ENCODE measurements at places on chromosomes 11 and 22.
A peak's percentile ranks its signal among the peaks of the same experiment; 100 is the strongest.

DNA sequence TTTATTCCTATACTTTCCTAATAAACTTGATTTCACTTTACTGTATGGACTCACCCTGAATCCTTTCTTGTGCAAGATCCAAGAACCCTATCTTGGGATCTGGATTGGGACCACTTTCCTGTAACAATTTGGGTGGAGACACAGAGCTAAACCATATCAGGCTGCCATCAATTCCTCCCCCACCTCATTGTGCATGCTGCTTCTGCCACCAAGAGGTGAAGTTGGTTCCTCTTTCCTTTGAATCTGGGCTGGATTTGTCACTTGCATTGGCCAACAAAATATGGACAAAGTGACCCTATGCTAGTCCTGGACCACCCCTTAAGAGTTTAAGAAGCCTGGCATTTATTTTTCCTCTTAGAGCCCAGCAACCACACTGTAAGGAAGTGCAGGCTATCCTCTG, 39.4 kb upstream of the CEP295 start:
- DNase-seq = no peak

DNA sequence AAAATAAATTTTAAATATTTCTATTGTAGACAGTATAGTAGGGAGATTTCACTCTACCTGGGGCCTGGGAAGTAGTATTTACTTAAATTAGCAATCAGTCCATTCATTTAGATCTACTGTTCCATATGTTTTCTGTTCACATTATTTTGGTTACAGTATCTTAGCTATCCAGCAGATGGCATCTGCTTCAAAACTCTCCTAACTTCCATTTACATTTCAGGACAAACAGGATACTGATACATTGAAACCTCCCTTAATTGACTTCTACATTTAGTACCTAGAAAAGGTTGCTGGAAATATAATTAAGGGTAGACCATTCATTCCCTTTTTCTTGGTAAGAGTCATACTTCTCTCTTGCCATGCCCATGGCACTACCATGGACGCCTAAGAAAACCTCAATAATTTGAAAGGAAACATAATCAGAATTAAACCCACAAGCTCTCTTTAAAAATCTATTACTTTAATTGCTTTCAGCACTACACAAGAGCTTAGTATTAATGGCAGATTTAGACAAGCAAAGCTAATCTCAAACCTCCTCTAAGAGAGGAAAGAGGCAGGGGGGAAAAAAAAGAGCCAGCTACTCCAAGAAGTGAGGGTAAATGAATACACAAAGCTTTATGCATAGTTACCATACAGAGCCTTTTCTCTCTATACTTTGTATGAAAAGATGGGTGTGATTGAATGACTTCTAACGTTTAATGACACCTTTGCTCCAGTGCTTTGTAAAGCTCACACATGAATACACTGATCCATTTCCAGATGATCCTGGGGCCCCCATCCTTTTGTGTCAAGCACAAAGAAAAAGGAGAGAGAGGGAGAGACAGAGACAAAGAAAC, 131.2 kb upstream of the MTMR2 start:
- peak; percentile 37 for DNase-seq

- no peak for DNase-seq
These were observed 800.9 kb upstream of the CHORDC1 start for GRCh38 chr11:91023731-91024130.

DNA sequence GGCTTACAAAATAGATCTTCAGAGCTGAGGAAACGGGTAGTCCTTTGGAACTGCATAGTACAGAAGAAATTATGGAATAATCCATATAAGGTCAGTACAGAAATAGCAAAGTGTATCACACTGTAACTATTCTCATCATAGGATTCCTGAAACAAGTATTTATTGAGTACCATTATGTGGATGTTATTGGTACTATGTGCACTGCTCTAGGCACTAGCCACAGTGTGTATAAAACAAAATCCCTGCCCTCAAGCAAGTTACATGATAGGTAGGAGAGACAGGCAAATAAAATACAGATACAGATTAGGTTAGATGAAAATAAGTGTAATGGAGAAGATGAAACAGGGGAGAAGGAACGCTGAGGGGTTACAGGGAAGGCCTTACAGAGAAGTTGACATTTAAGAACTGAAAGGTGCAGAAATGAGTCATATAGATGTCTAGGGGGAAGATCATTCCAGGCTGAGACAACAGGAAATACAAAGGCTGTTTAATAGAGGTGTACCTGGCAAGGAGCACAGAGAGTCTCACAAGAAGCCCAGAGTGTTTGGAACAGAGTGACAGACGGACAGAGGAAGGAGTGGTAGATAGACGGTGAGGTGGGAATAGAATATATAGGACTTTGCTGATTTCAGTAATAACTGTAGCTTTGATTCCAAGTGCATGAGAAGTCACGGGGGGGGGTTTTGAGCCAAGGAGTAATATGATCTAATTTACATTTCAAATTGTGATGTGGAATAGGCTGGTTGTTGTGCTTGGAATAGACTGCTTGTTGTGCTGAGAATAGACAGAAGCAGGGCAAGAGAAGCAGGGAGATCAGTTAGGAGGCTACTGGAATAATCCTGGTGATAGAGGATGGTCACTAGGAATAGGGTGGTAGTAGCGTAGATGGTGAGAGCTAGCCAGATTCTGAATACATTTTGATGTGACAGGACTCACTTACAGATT, 13.7 kb downstream of the RNF141 start:
- DNase-seq = no peak

GRCh38 chr22:40051322-40051721, 56.6 kb downstream of the FAM83F start:
- DNase-seq = no peak

DNA sequence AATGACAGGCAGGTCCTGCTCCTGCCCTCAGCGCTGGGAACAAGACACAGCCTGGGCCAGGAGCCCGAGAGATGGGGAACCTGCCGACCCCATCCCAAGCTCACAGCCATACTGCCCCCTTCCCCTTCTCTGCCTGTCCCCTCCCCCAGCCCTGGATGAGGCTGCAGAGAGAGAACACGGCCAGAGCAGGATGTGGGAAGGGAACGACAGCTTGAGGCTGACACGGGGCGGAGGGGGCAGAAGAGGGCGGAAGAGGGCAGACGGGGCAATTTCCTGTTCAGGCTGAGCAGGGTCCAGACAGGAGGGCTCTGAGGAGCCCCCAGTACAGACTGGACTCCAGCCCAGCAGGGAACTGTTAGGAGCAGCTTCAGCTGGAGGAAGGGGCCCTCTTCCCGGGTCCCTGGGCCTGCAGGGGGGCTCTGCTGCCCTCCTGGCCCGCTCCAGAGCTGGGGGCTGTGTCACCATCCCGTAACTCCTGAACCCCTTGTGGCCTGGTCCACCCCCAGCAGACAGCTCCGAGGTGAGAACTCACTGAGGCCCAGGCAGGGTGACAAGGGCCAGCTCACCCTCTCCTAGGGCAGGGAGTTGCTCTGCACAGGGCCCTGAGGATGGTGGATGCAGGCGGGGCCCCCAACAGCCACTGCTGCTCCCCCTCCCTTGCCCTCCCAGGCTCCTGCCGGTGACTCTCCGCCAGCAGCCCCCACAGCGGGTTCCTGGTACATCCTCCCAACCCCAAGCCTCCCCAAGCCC, 5.7 kb downstream of the CTSD start:
- no peak for DNase-seq
